ENCODE measurements at places on chromosomes 4 and X.

DNA sequence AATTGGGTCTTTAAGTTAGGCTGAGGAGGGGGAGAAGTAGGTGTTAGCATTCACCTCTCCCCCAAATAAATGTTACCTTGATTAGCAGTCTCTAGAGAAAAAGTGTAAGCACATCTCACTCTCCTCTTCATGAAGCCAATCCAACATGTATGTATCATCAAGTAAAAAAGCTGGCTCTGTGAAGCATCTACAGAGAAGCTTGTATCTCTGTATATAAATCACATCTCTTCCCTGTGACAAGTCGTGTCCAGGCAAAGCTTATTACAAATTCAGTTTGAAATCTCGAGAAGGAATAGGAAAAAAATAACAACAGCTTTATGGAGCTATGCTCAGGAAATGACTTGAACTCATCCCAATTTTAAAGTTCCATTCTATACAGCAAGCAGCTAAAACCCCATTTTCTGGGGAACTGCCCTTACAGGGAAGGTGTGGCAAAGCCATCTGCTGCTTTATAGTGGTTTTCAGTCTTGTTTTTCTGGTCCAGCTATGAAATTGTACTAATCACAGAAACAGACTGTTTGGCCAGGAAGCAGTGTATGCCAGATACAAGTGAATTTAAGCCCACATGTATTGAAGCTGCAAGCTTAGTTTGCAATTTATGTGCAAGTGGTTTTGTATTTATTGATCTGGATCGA, 313.3 kb upstream of the NOCT start:
- DNase-seq, result no peak

DNA sequence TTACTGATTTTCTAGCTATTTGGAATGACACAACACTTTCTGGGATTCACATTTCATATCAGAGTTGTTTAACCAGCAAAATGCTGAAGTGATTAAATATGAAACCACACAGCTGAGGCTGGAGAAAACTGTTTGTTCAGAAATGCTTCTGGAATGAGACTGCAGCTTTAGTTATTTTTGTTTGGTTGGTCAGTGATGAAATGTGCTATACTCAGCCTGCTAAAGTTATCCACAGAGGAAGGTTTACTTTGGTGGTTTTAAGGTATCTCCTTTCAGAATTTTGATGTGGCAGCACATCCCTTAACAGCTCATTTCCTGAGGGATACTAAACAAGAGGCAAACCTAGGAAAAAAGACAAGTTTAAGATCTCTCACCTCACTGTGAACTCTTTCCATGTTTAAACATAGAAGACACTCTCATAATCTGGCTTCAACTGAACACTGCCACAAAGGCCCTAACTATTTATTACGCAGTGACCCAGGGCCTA, 106.6 kb upstream of the PDE5A start:
- no peak for DNase-seq

DNA sequence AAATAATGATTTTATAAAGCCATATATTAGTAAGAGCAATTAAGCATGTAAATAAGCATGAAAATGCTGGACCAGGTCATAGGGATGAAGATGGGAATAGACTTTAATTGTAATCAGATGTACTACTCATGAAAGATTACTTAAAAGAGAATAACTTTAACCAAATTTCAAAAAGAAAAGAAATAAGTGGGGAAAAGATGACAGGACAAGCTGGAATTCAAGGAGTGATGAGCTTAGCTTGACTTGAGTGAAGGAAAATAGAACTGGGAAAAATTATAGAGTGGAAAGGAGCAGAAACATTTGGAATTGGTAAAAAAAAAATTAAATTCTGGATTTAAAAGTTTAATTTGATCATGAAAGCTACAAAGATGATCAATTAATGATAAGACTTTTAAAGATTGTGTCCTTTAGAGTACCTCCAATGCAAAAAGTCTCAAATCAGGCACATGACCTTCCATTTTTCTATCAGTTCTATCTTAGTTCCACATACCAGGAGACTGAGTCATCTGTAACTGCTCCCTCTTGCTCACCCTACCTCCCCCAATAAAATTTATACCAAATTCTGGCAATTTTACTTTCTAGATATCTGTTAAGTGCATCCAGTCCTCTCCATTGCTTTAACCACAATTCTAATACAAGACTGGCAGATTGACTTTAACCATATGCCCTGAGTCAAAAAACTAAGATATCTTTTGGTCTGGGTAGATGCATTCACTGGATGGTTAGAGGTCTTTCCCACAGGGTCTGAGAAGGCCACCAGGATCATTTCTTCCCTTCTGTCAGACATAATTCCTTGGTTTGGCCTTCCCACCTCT, 56.4 kb upstream of the SLIT2 start:
- no peak for DNase-seq

DNA sequence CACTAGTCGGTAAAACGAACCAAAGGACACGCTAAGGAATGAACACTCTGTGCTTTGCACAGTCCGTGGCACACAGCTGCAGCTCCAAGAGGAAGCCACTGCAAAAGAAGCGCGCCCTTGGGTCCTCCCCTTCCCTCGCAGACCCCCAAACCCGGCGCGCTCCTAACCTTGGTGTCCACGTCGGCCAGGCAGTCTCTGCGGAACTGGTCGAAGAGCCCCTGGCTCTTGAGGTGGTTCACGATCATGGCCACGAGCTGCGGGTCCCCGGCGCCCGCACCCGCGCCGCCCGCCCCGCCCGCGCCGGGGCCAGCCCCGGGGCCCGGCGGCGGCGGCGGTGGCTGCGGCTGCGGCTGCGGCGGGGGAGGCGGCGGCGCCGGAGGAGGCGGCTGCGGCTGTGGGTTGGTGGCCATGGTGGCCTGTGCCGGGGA, 333 bp downstream of the BOD1L1 start:
- DNase-seq, result peak; percentile 2

- no peak for DNase-seq
These were observed 86.2 kb downstream of the MAD2L1 start for GRCh38 chr4:119980456-119980855.

DNA sequence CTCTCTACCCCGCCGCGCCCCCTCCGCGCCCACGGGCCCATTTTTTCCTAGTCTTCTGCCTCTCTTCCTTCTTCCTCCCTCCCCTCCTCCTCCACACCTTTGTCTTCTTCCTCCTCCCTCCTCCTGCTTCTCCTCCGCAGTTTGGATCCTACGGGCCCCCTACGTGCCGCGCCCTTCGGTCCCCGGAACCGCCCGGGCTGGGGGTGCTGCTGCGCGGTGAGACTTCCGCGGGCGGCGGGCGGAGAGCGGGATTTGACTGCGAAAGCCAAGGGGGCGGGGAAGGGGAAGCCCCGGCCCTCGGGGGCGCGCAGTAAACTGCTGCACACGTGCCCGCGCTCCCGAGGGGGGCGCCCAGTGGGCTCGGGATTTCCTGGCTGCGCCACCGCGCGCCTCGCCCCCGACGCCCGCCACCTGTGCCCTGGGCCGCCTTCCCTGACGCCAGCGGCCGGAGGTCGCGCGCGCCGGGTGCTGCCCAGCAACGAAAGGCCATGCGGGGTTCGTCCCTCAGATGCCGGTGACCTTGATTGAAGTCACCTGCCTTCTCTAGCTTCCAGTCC, 3.3 kb upstream of the NKX3-2 start:
- no peak for DNase-seq

DNA sequence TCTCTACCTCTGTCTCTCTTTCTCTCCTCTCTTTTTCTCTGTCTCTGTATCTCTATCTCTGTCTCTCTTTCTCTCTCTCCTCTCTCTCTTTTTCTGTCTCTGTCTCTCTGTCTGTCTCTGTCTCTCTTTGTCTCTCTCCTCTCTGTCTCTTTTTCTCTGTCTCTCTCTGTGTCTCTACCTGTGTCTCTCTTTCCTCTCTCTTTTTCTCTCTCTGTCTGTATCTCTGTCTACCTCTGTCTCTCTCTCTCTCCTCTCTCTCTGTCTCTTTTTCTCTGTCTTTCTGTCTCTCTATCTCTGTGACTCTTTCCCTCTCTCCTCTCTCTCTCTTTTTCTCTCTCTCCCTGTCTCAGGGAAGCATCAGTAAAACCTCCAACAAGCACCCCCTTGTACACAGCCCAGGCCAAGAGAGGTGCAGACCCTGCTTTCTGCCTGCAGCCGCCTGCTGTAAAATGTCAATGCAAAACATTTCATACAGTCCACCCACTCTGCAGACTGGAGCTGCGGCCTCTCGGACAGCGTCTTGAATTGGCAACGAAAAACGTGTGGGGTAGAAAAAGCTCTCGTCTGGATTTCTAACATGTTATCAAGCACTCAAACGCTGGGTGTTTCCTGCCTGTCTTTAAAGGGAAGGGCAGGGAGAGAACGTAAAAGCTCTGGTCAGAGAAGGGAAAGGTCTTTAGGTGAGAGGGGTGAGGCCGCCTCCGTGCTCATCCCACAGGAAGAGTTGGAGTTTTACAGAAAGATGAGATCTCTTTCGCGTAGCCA, 3.7 kb upstream of the SHOX start:
- no peak for DNase-seq

Data from activated CD4-positive, CD25-positive, alpha-beta regulatory T cell treated with anti-CD3 and anti-CD28 coated beads, Interleukin-2, amount 50 U/mL, for 16 hours (primary cell).